Fibroblast of the aortic adventitia (primary cell): ENCODE measurements at places on chromosomes 4 and X. TPM values are rescaled to one million over a fixed set of nuclear protein-coding genes. Genes with fewer than 3 reads are reported as not detected.

GRCh38 chrX:124328765-124329164, 3.7 kb upstream of the TEX13D start:
- DNase-seq: no peak

UGT8 gene
- total RNA-seq: 0.27 and 0.33 TPM in 2 replicates

DNA sequence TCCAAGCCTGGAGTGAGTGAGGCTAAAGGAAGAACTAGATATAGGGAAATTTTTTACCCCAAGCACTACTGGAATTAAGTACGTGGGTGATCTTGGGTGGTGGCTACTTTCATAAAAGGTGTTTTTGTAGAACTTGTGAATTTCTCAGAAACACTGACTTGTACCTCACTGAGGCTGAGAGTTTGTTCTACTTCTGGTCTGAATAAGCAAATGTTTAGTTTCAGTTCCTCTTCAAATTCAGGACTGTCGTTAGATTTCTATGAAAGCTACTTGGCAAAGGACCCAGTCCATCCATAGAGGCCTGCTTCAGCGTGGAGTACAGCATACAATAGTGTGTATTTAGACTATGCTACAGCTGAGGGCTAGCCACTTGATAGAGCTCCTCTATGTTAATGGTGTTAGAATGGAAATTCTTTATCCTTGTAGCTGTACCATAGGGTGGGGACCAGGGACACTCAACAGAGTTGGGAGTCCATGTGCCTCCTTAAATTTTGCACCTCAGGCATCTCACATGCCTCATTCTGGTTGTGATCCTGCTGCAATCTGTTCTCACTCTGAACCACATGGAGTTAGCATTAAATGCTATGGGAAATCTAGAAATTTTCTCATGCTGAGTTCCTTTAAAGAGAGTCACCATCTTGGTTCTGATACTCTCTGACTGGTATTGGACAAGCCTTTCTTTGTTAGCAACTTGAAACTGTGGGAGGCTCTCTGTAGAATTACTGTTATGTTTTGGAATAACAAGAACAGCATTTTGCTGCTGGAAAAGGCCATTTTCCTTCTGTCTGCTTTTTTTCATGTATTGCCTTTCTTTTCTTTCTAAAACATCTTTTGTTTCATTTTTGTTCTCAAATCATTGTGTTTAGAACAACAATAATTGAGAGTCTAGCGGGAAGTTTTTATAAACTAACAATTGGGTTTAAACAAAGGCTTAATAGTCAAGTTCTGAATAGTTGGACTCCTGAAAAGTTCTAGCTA, 86.8 kb downstream of the PDGFRA start:
- DNase-seq: no peak

STX18 gene
- total RNA-seq: 25.6 and 32.2 TPM in 2 replicates

DNA sequence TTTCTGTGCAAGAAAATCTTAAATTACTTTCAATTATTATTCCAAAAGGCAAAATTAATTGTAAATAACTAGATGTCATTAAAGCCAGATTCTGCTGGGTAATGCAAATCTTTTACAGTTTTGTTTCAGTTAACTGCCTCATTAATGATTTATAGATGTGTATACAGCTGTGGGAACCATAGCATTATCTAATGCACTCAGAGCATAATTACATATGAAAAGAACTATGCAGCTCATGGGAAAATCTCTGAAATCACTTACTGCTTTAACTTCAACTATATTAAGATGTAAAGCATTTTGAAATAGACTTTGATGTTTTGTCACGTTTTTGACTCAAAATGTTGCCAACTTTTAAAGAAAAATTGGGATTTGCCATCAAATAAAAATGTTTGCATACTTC, 630.3 kb upstream of the KLHL4 start:
- DNase-seq: no peak

- peak; percentile 30 for DNase-seq
Measured at GRCh38 chrX:135973025-135973547, 702 bp downstream of the MMGT1 start.

- DNase-seq: peak; percentile 46
Measured at GRCh38 chr4:101163936-101164335, 183.4 kb downstream of the PPP3CA start.

GRCh38 chr4:92566269-92566668, 262.5 kb downstream of the GRID2 start:
- DNase-seq: no peak

DNA sequence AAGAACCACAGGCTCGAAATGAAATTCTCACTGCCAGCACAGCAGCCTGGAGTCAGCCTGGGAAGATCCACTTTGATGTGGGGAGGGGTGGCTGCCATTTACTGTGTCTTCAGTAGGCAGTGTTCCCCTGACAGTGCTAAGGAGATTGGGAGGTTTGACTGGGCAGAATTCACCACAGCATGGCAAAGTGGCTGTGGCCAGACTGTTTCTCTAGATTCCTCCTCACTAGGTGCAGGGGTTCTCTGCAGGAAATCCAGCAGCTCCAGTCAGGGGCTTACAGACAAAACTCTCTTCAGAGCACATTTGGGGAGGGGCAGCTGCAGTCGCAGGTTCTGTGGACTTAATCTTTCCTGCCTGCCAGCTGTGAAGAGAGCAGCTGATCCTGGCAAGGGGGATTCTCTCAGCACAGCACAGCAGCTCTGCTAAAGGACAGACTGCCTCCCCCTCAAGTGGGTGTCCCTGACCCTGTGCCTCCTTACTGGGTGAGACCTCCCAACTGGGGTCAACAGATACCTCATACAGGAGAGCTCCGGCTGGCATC, 1174.0 kb downstream of the RAPGEF2 start:
- DNase-seq: no peak

CFI gene
- total RNA-seq: 17.6 and 201 TPM in 2 replicates

ATP2B3 gene
- not detected in 2 replicates for total RNA-seq

SSX4 gene
- not detected in 2 replicates for total RNA-seq

DNA sequence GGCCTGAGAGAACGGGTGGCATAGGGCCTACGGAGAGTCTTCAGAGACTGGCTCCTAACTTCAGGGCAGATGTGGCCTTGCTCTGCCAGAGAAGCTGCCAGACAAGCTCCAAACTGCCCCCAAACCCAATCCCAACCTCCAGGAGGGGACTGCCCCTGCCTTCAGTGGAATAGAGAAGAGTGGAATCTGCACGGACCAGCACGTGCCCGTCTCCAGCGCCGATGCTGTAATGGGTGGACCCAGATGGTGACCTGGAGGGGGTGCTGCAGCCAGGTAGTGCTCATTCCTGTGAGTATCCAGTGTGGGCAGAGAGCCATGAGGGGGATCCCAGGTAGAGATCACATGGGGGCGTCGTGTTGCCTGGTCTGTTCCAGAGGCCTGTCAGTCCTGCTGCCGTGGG, 73.2 kb upstream of the NKX1-1 start:
- no peak for DNase-seq
